ENCODE measurements at places on chromosomes 7 and 10.

DNA sequence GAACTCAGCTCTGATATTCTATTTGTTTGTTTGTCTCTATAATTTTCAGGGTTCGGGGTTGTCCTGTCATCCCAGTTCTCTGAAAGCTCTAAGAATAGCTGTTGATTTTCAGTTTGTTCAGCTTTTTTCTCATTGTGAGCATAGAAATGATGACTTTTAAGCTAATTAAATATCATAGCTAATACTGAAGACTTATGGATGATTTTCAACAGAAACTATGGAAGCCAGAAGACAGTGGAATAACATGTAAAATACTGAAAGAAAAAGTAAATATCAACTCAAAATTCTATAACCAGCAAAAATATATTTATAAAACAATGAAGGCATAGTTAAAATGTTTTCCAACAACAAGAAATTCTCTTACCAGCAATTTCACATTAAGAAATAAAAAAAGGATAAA is 96.4 kb upstream of the ETV1 start:
- no peaks in the 10 kb centered on the region for H3K27me3 ChIP-seq
- H3K27ac ChIP-seq = no peak overlapping the region
- H3K4me1 ChIP-seq = no peaks in the 10 kb centered on the region
- H3K4me3 ChIP-seq = no peak overlapping the region
- DNase-seq = no peak
- H3K36me3 ChIP-seq = no peaks in the 10 kb centered on the region

DNA sequence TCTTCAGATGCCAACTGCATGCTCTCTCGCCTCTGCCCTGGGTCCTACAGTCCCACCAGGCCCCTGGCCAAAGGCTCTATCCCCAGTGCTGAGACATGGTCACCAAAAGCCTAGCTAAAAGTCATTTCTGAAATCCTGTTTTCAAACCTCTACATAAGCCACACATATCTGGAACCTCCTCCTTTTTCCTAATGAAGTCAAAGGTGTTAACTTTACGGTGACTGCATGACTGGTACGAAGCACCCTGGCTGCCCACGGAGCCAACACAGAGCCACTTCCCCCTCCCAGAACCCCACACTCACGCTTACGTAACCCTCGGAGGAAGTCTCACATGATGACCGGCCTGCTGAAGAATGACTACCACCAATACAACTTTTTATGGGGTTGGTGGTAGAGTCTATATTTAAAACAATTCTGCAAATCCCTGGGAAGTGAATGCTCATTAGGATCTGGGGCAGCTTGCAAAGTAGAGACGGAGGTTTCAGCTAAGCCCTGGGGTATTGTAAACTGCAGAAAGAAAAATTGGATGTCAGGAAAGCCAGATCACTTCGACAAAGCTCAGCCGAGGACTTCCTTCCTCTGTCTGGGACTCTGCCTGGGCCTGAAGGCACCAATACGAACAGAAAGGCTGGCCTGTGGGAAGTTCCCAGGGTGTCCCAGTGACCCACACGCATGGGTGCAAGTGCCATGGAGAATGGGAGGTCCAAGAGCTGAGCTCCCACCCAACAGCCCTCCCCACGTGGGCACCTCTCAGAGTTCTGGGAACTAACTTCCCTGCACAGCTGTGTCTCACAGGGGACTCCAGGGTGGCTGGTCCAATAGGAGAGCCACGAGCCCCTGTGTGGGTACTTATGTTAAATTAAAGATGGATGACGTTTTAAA is 50.7 kb downstream of the PDGFA start:
- H3K27ac ChIP-seq = peak overlapping the region; percentile 58
- peak; percentile 26 for DNase-seq
- no peaks in the 10 kb centered on the region for H3K36me3 ChIP-seq
- no peaks in the 10 kb centered on the region for H3K27me3 ChIP-seq

DNA sequence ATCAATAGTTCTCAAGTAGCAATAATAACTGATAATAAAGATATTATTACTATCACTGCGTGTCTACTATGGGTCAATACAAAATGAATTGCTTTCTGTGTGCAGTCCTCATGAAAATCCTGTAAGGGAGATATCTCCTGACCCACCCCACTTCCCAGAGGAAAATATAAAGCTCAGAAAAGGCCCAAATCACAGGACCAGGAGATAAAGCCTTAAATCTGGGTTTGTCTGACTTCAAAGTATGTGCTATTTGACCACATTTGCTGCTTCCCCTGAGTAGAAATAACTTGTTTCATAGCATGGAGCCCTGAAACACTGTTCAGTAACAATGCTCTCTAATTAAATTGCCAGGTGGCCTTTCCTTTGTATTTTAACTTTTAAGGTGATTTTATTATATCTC is 174.1 kb downstream of the JAZF1 start:
- H3K4me3 ChIP-seq = no peak overlapping the region
- no peaks in the 10 kb centered on the region for H3K4me1 ChIP-seq
- H3K36me3 ChIP-seq = no peaks in the 10 kb centered on the region
- H3K27me3 ChIP-seq = no peaks in the 10 kb centered on the region
- DNase-seq = no peak
- H3K27ac ChIP-seq = no peak overlapping the region

GRCh38 chr10:72847681-72848080 is 45.9 kb upstream of the OIT3 start:
- H3K27me3 ChIP-seq = no peaks in the 10 kb centered on the region
- no peaks in the 10 kb centered on the region for H3K4me1 ChIP-seq
- H3K36me3 ChIP-seq = no peaks in the 10 kb centered on the region
- no peak overlapping the region for H3K4me3 ChIP-seq

GRCh38 chr7:121369462-121369861 is 26.6 kb downstream of the FAM3C start:
- no peak overlapping the region for H3K4me3 ChIP-seq
- H3K27ac ChIP-seq = no peak overlapping the region
- H3K4me1 ChIP-seq = no peaks in the 10 kb centered on the region

GRCh38 chr7:108805808-108806397 is 236.2 kb downstream of the DNAJB9 start:
- H3K4me1 ChIP-seq = no peaks in the 10 kb centered on the region
- H3K27me3 ChIP-seq = no peaks in the 10 kb centered on the region
- peak; percentile 6 for DNase-seq
- no peak overlapping the region for H3K4me3 ChIP-seq
- no peaks in the 10 kb centered on the region for H3K36me3 ChIP-seq
- H3K27ac ChIP-seq = no peak overlapping the region

DNA sequence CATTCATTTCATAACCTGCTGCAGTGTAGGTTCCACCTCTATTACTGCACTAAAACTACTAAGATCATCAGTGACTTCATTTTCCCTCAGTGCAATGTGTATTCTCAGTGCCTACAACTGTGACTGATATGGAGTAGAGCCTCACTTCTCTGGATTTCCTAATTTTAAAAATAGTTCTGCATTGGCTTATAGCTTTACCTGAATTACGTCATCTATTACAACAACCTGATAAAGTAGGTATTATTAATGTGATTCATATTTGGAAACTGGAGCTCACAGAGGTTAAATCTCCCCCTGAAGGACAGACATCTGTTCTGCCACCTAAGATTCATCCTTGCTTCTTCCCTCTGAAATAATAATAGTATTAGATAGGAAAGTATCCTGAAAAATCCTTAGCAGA is 70.9 kb upstream of the NOBOX start:
- no peak for DNase-seq
- no peaks in the 10 kb centered on the region for H3K36me3 ChIP-seq
- H3K4me1 ChIP-seq = peaks cover 3% of the 10 kb centered on the region
- H3K4me3 ChIP-seq = no peak overlapping the region
- H3K27me3 ChIP-seq = no peaks in the 10 kb centered on the region

DNA sequence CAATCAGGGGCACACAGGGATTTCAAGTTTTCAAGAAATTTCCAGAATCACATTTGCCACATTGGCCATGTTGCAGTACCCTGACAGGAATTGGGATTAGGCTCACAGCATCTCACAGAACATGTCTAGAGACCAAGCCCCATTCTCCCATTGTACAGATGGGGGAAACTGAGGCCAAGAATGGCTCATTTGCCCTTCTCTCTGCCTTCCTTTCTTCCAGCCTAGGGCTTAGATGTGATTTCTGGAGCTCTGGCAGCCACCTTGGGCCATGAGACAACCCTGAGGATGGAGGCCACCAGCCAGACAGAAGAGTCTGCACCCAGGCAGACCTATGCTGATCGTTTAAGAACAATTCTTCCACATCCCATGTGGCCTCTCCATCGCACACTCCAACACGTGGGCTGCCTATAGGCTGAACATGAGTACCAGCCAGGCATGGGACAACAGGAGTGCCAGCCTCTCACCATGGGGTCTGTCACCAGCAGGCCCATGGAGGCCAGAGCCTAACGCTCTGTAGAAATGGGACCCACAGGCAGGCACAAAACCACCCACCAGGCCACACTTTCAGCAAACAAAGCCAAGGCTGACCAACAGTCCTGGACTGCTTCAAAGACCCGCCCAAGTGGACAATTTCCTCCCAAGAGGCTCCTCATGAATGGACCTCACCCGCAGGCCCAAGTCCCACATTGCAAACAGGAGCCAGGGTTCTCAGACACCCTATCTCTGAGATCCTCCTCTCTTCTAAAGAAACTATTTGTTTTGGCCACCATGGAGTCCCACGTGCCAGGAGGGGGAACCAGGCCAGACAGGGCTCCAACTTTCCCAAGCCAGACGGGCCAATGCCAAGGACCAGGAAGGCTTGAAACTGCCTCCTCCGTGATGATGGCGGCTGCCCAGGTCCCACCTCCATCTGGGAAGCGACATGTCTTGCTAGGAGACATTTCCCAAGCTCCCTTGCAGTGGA is 20.7 kb downstream of the PDGFA start:
- H3K4me1 ChIP-seq = peaks cover 9% of the 10 kb centered on the region
- H3K4me3 ChIP-seq = no peak overlapping the region
- no peak overlapping the region for H3K27ac ChIP-seq
- peaks cover 14% of the 10 kb centered on the region for H3K36me3 ChIP-seq
- H3K27me3 ChIP-seq = no peaks in the 10 kb centered on the region
- DNase-seq = no peak

DNA sequence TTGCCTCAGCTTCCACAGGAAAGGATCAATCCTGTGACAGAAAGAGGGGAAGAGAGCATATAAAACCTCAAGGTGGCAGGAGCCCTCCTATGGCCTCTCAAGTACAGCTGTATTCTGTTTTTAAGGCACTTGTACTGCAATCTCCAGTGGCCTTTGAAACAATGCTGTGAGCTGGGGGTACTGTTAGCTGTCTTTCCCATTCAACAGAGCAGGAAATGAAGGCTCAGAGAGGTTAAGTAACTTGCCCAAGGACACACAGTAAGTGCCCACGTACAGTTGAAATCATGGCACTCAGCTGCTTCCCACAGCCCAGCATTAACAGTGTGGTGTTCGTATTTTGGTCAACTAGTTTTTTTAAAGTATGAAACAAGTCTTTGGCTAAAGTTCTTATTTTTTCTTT is 34.0 kb downstream of the DUSP5 start:
- H3K4me1 ChIP-seq = no peaks in the 10 kb centered on the region
- H3K27me3 ChIP-seq = no peaks in the 10 kb centered on the region
- H3K36me3 ChIP-seq = no peaks in the 10 kb centered on the region
- no peak overlapping the region for H3K4me3 ChIP-seq

- no peak for DNase-seq
- H3K4me1 ChIP-seq = no peaks in the 10 kb centered on the region
- no peaks in the 10 kb centered on the region for H3K27me3 ChIP-seq
- no peak overlapping the region for H3K27ac ChIP-seq
- no peaks in the 10 kb centered on the region for H3K36me3 ChIP-seq
- H3K4me3 ChIP-seq = no peak overlapping the region
Measured at GRCh38 chr10:55098452-55098851, 297.4 kb upstream of the PCDH15 start.

- peaks cover 3% of the 10 kb centered on the region for H3K4me1 ChIP-seq
- no peak overlapping the region for H3K27ac ChIP-seq
- no peak for DNase-seq
- H3K4me3 ChIP-seq = no peak overlapping the region
Measured at GRCh38 chr7:70131817-70132216, 533.5 kb downstream of the AUTS2 start.

DNA sequence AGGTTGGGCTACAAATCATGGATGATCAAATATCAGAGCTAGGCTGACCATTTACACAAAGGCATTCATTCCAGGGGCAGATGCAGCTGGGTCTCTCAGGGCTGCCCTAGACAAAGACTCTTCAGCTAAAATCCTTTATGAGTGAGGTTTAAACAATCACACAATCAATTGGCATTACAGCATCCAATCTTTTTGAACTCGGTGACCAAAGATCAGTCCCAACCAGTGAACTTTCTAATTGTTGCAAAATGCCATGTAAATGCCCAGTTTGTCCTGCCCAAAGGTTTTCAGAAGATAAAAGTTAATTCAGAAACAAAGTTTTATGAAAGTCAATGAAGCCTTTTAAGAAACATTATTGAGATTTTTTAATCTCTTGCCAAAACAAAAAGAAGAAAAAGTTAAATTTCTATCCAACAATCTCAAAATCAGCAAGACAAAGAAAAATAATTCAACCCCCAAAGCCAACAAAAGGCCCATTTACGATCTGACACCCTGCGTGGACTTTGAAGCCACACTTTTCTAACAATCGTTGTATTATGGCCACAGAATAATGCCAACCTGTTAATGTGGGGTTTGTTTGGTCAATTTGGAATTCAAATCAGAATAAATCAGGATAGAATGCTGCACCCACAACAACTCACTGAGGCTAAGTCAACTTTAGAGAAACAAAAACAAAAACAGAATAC is 40.9 kb downstream of the GPR37 start:
- H3K4me3 ChIP-seq = no peak overlapping the region
- H3K4me1 ChIP-seq = no peaks in the 10 kb centered on the region
- no peaks in the 10 kb centered on the region for H3K27me3 ChIP-seq
- DNase-seq = no peak

DNA sequence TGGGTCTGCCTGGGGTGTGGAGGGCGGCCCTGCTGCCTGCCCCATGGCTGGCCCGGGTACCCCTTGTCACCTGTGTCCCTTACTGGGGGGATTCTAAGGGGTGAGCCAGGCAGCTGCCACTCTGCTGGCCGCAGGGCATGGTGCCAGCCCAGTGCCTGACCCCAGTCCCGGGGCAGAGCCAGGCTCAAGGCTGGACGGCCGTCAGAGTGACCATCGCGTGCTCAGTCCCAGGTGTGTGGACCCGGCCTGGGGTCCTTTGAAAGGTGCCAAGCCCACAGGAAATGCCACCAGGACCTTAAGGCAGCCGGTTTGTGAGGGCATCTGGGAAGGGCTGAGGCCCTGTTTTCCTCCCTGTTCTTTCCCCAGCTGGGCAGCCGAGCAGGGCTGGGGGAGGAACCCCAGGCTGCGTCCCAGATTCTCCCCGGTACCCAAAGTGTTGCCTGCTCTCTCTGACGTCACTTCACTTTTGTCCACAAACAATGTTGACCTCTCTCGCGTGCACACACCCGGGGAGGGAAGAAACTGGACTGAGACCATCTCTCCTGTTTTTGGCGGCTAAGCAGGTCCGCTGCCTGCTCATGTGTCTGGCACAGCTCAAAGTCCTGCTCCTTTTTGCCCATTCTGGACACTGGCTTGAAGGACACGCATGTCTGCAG is 37.6 kb downstream of the PAPOLB start:
- no peak for DNase-seq
- no peak overlapping the region for H3K27ac ChIP-seq
- H3K4me1 ChIP-seq = peaks cover 3% of the 10 kb centered on the region
- no peak overlapping the region for H3K4me3 ChIP-seq
- H3K36me3 ChIP-seq = no peaks in the 10 kb centered on the region
